ENCODE measurements at places on chromosomes 11 and 22.

DNA sequence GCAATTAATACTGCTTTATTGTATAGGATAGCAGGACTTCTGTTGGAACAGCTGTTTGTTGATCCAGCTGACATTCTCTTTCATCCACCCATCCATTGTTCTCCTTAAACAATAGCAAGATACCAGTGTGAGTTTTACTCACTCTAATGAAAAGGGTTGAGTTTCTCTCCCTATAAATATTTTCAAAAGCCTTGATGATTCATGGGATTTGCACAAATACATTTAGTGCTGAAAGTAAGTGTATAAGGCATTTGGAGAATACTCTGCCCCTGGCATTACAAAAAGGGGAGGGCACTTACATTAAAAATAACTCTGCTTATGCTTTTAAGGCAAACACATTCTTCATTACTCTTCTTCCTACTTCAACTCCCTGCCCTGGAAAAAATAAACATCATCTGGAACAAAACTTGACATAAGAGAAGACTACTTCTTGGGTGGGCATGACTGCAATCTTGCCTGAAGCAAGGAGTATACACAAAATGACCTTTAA is 634.9 kb downstream of the METTL15 start:
- no peak for DNase-seq

DNA sequence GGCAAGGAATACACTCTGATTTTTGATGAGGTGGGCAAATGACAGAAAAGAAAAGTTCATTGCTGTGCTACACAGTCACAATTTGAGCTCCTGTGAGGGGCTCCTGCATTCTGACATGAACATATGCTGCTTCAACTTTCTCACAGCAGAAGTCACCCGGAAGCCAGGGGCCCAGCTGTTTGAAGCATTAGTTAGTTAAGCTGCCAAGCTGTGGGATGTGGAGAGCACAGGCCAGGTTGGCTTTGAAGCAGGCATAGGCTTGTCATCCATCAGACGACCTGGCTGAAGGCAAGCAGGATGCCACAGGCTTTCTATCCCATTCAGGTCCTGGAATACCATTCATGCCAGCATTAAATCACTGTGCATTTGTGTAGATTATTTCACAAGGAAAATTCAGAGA is 63.1 kb downstream of the MTNR1B start:
- DNase-seq: no peak

DNA sequence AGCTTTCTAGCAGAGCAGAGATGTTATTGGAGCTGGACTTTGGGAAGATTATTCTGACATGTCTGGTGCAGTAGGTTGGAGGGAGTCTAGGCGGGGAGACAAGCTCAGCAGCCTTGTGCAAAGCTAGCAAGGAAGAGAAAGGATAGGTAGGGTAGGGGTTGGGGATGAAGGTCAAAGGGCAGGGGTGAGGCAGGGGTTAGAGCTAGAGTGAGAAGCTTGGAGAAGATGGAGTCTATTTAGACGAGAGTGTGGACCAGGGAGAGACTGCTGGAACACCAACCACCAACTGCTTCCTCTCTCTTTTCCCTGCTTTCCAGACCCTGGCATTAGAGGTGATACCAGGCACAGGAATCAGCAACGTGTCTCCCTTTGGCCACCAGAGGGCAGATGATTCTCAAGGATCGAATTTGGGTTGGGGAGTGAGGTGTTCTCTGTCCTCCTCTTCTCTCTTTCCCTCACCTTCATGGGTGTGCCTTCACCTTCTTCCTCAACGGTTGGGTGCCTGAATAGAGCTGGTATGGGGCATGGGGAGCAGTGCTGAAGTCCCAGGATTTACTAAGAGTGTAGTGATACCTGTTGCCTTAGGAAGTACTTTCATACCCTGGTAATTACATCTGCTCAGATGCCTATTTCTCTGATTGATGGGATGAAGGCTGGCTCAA is 1.8 kb upstream of the MARK2 start:
- DNase-seq: no peak

GRCh38 chr11:22670830-22671229 is 4.4 kb downstream of the GAS2 start:
- DNase-seq: no peak

- no peak for DNase-seq
Measured at GRCh38 chr11:65213322-65214211, 31.8 kb downstream of the CAPN1 start.

DNA sequence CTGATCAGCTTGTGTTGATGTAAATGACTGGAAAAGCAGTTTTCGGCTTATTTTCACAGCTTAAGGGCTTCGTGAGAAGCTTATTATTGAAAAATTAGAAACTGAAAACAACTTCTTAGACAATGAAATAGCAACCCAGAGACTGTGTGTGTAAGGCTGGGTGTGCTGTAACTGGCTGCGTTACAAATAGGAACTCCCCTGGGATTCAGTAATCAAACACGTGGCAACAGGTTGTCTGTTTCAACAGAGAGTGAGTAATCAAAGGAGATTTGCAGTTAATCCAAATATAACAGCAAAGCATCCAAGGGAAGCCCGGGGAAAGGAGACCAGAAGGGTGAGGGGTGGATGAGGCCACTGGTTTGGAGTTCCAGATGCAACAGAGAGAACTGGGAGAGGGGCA is 19.2 kb downstream of the NTM start:
- DNase-seq: no peak

DNA sequence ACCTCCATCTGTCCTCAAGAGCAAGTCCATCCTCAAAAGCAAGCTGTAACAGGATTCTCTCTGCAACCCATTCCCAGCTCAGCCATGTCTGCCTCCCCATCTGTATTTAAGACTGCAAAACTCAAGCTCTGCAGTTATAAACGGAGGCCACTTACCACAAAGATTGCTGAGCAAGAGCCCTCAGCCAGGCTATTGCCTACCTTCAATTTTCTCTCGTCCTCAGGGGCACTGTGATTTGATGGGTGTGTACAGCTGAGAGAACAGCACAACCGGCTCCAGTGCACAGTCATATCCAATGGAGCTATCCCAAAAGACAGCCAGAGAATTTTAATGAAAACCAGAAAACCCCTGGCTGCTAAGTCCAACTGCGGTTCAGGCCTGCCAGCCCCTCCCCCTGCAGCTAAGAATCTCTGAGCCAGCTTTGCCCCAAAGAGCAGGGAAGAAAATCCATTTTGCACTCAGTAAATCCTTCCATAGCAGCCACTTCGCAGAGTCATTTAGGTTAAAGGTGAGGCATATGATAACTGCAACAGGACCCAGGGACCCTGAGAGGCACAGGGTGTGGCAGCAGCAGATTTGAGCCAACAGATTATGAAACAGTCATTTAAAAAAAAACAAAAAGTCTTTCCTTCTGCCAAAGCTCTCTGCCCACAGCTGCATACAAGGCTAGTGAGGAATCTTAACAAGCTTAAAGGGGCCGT is 37.6 kb downstream of the RAB30 start:
- no peak for DNase-seq

GRCh38 chr22:49979587-49980264 is 19.2 kb downstream of the PIM3 start:
- no peak for DNase-seq

GRCh38 chr22:48938741-48939140 is 888.9 kb downstream of the BRD1 start:
- DNase-seq: no peak

DNA sequence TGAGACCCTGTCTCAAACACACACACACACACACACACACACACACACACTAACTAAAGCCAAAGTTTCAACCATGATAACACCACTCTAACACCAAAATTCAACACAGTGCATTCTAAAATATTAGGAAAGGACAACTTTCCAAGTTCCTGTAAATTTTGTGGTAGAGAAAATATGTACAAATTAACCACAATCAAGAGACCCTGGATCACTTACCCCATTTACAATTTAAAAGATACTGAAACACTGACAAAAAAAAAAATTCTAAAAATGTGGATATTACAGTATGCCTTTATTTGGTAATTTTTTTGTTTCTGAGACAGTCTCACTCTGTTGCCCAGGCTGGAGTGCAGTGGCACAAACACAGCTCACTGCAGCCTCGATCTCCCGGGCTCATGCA is 9.7 kb downstream of the MRTFA start:
- no peak for DNase-seq

DNA sequence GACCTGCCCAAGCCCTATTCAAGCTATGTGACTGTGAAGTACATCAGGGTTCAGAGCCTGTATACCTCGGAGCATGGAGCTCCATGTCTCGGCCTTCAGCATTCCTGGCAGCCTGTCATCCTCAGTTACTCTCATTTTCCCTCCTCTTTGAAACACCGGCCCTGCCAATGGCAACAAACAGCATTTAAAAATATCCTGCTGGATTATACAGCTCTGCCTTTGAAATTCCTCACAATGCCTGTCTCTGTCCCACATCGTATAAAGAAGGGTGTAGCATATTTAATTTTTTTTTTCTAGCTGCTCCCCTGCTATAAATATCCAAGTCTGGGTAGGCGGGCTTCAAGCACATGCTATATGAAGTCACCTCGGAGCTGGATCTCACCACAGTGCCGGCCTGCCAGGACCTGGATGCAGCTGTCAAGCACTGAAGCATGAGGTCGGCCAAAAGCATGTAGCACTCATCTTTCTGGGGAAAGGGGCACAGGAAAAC is 11.8 kb downstream of the ABTB2 start:
- DNase-seq: no peak

DNA sequence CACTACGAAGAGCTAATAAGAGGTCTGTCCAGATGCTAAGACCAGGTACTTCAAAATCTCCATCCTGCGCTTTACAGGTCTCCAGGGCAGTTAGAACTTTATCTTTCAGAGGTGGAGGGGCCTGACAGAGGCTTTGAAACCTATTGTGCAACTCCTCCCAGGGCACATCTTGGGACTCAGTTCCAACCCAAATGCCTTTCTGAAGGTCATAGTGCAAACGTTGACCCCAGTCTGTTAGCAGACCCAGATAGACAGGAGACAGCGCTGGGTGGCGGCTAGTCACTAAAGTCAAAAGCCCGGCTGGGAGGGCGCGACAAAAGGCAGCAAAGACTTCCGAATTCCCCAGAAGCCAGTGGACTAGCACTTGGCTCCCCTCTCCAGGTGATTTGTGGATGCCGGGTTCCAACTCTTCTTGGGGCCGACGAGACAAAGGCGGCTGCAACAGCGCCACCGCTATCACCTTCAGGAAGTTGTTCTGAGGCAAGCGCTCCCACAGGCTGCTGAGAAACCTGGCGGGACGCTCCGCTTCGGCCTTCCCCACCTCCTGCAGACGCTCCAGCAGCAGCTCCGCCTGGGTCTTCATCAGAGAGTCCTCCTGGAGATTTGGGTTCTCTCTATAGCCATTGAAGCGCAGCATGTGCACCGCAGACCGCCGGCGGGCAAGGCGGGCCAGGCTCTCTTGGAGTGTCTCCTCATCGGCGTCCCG is 728 bp downstream of the FANCF start:
- DNase-seq: peak; percentile 9
